Activated CD4-positive, CD25-positive, alpha-beta regulatory T cell (primary cell): ENCODE measurements at places on chromosomes 2 and 18.

GRCh38 chr2:156803243-156803642 is 367.1 kb downstream of the GPD2 start:
- DNase-seq: no peak

GRCh38 chr2:134120733-134121630 is 132.9 kb upstream of the MGAT5 start:
- peak; percentile 34 for DNase-seq

DNA sequence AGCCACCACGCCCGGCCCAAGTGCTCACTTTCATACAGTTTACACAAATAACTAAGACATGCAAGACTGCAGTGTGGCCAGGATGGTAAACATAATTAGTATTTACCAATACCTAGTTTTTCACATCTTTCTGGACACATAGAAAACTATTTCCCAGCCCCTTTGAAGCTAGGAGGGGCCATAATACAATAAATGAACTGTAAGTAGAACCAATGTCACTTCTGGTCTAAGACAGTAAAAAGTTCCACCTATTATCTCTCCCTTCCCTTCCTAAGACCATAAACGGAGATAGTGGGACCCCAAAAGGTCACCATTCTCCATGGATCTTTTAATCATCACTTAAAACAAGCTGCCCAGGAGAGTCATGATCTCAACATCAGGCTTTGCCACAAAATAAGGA is 51.0 kb downstream of the NBAS start:
- DNase-seq: no peak

- DNase-seq: no peak
These were observed 360.2 kb downstream of the ALK start for GRCh38 chr2:29561181-29561580.

- no peak for DNase-seq
These were observed 475.8 kb downstream of the TXNL1 start for GRCh38 chr18:56162311-56163265.

DNA sequence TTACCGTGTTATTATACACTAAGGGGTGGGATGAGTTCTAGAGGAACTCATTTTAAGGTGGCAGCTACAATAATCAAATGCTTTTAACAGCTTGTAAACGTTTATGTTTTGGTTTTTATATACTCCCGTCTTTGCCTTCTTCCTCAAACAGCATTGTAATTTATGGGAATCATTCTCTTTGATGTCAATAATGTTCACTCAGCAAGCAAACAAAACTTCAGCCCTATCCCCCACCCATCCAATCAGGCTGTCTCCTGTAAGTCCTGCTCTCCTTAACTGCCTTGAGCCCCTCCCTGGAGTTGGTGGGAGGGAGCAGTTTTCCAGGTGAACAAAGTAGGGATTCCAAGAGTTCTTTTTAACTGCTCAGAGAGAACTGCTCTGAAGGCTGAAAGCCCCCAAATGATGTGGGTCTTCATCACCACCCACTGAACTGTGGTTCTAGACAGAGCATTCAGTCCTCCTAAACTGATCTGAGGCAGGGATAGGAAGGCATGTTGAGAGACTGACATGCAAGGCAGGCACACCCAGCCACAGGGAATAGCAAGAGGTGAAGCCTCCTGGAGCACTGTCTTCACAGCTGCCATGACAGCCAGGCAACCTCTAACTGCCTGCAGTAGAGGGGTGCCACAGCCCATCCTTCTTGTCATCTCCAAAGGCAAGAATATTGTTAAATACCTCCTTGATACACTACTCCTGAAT is 17.5 kb downstream of the MYO5B start:
- no peak for DNase-seq

GRCh38 chr2:161135951-161136593 is 24.2 kb upstream of the TANK start:
- no peak for DNase-seq

DNA sequence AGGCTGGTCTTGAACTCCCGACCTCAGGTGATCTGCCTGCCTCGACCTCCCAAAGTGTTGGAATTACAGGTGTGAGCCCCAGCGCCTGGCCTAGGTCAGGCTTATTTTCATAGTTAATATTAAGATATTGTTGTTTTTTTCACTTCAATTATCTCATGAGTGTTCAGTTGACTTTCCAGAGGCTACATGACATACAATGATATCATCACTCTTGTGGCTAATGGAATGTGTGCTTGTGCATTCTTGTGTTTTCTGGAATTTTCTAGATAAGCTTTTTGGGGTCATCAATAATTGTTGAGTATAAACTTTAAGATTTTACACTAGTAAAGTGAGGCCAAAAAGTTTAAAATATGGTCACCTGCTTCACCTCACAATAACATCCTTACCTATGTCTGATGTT is 180.9 kb downstream of the FIGN start:
- DNase-seq: no peak

DNA sequence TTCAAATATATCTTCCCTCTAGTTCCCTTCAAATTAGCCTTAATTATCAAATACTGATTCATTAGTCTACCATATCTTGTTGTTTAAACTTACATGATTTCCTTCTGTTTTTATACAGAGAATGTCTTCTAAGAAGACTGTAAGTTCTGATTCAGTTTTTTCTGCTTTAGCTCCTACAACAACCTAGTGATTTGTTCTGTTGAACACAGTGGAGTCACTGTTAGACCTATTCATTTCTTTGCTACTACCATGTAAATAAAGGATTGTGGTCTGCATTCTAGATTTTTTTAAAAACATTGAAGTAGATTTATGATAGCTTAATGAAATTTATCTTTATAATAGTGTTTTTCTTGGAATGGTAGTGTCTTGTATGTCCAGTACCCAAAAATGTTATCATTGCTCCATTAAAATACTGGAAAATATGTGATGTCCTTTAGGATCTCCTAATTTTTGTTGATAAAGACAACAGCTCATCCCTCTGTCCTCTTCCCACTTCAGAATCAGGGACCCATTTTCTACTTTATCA is 146.4 kb downstream of the MBD5 start:
- no peak for DNase-seq

DNA sequence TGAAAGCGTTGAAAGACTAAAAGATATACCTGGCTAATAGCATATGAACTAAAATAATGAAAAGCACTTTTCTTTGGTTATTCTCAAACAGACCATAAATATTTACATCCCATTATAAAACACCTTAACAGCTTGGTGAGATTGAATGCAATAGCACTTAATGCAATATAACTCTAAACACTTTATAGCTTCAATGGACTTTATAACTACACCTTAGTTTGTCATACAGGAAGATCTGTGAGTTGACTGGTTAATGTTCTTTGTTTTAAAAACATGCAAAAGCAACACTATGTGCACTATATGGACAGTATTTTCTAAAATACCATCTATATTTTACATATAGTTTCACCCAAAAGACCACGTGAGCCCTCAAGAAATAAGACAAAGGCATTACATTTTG is 353.3 kb upstream of the ACVR2A start:
- DNase-seq: no peak

DNA sequence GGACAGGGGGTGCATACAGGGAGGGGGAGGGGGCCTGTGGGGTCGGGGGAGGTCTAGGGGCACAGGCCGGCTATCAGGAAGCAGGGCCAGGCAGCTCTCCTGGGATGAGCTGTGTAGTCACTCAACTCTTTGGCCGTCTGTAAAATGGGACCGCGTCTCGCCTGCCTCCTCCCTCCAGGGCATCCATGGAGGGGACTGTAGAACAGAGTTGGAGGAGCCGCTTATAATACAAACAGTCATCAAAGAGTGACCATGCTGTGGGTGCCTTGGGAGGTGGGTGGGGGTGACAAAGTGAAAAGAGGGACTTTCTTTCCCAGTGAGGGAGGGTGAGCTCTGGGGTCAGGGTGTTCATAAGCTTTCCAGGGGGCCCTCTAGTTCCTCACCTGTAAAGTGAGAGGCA is 169.6 kb upstream of the HAAO start:
- no peak for DNase-seq

DNA sequence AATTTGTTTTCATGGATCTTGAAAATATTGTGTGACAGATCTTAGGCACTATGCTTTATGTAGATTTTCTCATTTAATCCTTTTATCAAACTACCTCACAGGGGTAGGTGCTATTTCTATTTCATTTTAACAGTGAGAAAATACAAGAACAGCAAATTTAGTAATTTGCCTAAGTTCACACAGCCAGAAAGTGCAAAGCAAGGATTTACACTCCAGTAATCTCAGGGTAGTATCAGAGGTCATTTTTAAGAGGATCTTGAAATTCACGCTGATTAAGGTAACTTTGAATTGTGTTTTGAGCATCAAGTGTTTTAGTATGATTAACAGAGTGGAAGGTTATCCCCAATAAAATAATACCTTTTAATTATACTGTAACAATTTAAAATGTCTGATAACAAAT is 10.1 kb upstream of the KCNJ3 start:
- no peak for DNase-seq

- no peak for DNase-seq
These were observed 242.7 kb downstream of the CNTNAP5 start for GRCh38 chr2:124267794-124268193.

DNA sequence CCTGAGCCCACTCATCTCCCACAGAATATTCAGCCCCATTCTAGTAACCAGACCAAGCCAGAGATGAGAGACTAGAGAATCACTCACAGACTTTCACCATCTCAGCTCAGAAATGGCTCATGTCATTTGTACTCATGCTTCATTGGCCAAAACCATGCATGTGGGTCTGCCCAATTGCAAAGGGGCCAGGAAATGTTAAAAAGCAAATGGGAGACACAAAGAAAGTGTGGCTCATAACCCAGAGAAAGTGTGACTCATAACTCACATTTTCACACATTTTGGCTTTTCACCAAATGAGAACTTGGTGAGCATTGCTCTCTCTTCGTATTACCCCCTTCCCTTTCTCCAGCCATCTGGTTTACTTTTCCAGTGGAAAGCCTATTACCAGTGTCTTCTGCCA is 66.2 kb downstream of the MDH1 start:
- no peak for DNase-seq

GRCh38 chr2:204705243-204705932 is 160.1 kb downstream of the PARD3B start:
- no peak for DNase-seq
